ENCODE measurements at places on chromosomes 16 and 17.

DNA sequence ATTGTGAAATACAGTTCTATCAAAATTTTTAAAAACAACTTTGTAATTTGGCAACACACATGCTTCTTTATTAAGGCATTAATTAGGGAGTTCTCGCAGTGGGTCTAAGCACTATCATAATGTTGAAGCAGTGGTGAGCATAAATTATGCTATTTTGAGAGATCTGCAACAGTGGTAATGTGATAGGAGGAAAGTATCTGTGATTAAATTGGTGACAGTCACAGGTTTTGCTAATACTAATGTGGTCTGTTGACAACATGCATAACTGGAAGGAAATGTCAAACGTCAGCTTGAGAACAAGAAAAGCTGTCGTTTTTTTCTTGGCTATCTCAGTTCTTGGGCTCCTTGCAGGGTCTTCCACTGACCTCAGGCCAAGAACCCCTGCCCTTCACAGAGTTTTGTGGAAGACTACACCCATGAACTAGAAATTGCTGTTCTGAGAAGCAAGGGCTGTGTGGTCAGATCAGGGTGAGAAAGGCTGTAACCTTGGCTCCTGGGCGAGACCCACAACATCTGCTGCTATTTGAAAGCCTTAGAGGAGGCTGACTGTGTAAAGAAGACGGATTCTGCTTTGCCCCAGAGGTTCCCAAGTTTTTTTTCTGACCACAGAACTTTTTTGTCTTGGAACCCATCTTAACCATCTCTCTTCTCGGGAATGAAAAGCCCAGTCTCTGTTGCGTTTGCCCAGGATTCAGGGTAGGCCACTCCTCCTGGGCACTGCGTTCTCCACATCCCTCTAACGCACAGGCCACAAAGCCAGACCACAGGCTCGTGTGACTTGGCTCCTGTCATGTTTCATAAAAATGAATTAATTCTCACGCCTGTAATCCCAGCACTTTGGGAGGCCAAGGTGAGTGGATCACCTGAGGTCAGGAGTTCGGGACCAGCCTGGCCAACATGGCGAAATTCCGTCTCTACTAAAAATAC lies 13.9 kb downstream of the ATP2A1 start:
- DNase-seq = no peak

DNA sequence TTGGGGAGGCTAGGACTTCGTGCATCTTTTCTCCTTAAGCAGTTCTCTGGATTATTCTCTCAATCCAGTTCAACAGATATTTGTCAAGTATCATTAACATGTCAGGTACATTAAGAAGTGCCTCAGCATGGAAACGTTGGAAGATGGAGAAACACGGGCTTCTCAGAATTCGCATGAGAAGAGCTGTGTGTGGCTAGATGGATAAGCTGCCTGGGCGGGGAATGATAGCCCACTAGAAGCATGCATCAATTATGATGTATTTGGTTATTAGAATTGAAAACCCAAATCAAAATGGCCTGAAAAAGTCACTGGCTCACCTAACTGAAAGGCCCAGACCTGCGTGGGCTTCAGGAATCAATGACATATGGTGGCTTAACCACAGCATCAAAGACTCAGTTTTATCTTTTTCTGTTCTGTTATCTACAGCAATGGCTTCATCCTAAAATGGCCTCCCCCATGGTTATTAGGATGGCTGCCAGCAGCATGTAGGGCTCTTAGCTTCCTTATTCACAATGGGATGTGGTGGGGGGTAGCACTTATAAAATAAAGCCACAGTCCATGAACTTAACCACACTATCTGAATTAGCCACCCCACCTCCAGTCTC lies 43.9 kb downstream of the MMD start:
- no peak for DNase-seq

GRCh38 chr16:47966325-47966724 lies 189.5 kb downstream of the ABCC12 start:
- DNase-seq = no peak

GRCh38 chr16:53453928-53454327 lies 19.7 kb downstream of the RBL2 start:
- peak; percentile 39 for DNase-seq

GRCh38 chr17:6998855-6999508 lies 3.1 kb downstream of the ALOX12 start:
- no peak for DNase-seq

- no peak for DNase-seq
Observed at GRCh38 chr16:89993971-89994370, 25.3 kb downstream of the DBNDD1 start.

DNA sequence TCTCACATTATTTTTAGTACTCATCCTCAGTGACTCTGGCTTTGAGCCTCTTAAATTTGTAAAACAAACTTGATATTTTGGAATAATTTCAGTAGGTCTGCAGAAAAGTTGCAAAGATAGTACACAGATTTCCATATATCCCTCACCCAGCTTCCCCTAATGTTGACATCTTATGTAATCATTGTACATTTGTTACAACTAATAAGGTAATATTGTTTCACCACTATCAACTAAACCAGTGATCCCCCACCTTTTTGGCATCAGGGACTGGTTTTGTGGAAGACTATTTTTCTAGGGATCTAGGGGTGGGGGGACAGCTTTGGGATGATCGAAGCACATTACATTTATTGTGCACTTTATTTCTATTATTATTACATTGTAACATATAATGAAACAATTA lies 391.2 kb downstream of the CA10 start:
- DNase-seq = no peak

DNA sequence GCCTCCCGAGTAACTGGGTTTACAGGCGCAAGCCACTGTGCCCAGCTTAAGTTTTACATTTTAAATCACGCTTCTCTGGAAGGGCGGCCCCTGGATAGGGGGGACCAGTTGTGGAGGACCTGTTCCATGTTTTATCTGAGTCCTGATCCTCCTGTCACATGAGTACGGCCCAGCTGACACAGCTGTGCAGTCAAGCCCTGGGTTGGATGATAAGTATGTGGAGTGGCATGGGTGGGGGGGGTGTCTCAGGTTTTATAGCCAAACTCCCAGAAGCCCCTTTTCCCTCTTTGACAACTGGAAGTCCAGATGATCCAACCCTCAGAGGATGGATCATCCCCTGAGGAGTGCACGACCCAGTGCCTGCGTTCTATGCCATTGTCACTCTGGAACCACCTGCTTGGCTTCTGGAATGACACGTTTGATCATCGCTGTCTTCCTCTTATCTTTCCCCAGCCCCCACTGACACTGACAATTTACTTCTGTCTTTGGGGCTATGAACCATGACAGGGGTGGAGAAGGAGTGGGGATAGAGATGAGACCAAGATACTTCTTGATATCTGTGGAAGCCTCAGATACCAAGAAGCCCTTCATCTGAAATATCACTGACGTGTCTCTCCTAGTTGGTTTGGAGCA lies 191.2 kb downstream of the MSI2 start:
- DNase-seq = no peak

DNA sequence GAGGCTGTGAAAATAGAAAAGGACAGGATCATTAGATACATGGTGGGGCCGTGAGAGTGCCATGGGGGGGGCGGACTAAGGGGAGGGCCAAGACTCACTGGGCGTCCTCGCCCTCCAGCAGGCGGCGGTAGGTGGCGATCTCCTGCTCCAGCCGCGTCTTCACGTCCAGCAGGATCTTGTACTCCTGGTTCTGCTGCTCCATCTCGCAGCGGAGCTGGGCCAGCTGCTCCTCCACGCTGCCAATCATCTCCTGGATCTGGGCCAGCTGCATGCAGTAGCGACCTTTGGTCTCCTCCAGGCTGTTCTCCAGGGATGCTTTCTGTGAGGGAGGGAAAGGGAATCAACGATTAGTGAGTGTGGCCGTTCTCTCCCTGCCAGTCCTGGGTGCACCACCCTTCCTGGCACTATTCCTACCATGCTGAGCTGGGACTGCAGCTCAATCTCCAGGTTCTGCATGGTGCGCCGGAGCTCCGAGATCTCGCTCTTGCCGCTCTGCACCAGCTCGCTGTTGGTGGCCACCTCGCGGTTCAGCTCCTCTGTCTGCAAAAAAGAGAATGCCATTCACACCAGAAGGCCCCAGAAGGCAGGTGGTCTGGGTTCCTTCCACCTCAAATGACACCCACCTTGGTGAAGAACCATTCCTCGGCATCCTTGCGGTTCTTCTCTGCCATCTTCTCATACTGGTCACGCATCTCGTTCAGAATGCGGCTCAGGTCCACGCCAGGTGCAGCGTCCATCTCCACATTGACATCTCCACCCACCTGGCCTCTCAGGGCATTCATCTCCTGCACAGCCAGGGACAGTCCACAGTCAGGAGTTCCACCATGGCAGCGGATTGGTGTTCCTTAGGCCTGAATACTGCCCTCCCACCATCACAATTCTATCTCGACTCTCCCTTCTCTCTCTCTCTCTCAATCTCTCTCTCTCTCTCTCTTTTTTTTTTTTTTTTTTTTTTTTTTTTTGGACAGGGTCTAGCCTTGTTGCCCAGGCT lies 3.3 kb downstream of the KRT14 start:
- no peak for DNase-seq

- no peak for DNase-seq
Observed at GRCh38 chr16:1459967-1460366, 14.9 kb downstream of the CLCN7 start.

- DNase-seq = no peak
Observed at GRCh38 chr16:8168016-8168415, 422.3 kb downstream of the TMEM114 start.

GRCh38 chr17:37067555-37068111 lies 118.9 kb downstream of the AATF start:
- no peak for DNase-seq

- no peak for DNase-seq
Observed at GRCh38 chr17:2179615-2180295, 123.8 kb downstream of the SMG6 start.

- no peak for DNase-seq
Observed at GRCh38 chr16:90028985-90029384, 9.7 kb upstream of the DBNDD1 start.

GRCh38 chr16:21222495-21223337 lies 10.8 kb upstream of the ANKS4B start:
- no peak for DNase-seq

GRCh38 chr17:73489333-73489732 lies 154.9 kb downstream of the SDK2 start:
- DNase-seq = no peak

DNA sequence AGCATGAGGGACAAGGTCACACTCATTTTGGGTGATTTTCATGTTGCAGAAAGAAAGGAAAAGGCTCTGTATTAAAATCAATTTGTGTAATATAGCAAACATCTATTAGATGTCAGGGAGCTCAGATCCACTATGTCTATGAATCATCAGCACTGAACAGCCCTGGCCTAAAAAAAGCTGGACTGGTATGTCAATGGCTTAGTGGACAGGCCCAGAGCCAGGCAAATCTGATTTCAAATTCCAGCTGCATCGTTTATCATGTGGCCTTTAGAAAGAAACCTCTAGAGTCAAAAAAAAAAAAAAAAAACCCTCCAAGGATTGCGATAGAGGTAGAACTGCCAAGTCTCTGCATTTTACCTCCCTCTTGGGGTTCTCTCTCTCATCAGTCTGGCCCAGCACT lies 5.4 kb downstream of the GAS7 start:
- no peak for DNase-seq

DNA sequence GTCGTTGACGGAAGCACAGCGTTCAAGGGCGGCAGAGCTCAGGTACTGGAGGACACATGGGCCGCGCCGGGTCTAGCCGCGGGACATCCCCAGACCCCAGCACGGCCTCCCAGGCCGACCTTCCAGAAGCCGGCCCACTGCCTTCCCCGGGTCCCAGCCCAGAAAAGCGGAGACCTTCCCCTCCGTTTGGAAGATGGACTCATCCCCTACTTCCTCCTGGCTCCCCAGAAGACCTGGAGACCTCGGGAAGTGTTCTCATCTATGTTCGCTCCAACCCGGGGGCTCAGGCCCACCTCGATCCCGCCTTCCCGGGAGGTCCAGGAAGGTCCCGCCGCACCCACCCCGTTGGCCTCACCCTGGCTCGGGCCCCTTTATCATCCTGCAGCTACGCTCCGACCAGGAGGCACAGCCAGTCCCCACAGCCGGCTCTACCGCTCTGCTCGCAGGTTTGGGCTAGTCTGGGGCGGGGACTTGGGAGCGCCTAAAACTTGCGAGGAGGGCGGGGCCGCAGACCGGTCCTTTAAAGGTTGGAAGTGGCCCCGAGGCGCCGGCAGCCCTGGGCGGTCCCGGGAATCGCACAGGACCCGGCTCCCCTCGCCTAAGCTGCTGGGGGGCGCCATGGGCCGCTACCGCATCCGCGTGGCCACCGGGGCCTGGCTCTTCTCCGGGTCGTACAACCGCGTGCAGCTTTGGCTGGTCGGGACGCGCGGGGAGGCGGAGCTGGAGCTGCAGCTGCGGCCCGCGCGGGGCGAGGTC lies at the start of gene ALOX12:
TSS of gene ALOX12 (plus strand) at position 550 of the 756 bp plus-strand sequence. CDS start at position 619, 69 bp downstream.
- no peak for DNase-seq

- DNase-seq = no peak
Observed at GRCh38 chr17:63665527-63666214, 34.3 kb downstream of the LIMD2 start.

DNA sequence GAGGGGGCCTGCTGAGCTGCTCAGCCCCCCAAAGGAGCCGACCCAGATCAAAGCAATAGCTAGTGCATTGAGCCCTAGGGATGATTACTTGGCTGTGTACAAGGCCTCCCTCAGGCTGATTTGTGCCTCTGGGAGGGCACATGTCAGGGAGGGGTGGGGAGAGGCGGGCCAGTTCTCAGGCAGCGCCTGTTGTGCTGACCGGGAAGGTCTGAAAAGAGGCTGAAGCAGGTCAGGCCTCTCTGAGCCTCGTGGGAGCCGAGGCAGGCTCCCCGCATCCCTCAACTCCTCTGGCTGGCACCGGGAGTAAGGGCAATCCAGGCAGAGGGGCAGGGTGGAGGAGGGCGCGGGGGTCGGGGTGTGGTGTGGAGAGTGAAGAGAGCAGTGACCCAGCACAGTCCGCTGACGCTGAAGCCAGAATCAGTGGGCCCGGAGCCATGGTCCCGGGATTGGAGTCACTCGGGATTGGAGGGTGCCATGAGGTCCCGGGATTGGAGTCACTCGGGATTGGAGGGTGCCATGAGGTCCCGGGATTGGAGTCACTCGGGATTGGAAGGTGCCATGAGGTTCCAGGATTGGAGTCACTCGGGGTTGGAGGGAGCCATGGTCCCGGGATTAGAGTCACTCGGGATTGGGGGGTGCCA lies 3.0 kb downstream of the DCXR start:
- DNase-seq = no peak

DNA sequence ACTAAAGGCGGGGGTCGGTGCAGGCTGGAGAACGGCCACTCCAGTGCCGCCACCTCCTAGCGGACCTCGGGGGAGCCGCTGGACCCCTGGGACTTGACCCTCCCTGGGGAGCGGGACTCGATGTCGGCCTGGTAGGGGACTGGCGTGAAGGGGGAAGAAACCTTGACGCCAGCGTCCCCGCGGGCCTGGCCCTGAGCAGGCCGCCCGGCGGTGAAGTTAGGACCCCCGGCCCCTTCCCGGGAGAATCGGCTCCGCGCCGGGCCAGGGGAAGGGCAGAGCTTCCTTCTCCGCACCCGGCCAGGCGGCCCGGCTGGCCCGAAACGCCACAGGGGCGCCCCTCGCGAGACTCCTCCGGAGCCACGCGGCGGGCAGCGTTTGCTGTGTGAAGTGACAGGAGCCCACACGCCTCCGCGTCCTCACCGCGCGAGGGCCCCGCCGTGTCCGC lies 389 bp downstream of the DUS1L start:
- DNase-seq = no peak
